Naive thymus-derived CD4-positive, alpha-beta T cell (primary cell): ENCODE measurements at places on chromosomes 12 and 14.

- no peak for DNase-seq
These were observed 57.3 kb upstream of the ELK3 start for GRCh38 chr12:96136725-96137378.

DNA sequence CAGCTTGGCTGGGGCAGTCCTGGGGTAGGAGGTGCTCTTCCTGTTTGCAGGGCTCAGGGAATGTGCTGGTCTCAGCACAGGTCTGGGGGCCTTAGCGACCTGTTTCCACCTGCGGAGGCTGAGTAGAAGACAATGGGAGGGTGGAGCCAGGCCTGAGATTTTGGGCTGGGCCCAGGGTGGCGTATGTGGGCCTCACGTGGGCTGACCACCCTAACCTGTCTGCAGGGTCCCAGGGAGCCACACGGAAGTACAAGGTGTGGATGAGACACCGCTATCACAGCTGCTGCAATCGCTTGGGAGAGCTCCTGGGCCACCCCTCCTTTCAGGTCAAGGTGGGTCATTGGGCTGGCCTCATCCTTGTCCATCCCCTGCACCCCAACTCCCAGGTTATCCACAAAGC, 1.1 kb downstream of the NOC4L start:
- no peak for DNase-seq

GRCh38 chr14:51182131-51182565, 57.9 kb upstream of the TMX1 start:
- no peak for DNase-seq

DNA sequence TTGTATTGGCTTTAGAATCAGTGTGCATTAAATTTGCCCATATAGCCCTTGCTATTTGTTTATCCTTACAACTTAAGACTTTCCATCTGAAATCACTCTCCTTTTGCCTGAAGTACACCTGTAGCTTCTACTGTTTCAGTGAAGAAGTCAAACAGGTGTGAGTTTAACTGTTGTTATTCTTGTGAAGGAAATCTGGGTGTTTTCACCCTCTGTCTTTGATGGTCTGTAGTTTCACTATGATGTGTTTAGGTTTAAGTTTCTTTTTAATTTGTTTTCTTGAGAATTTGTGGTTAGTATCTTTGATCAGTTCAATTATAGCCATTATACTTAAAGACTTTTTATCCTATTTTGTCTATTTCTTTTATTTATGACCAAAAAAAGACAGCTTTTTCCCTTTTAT, 68.9 kb upstream of the BBS10 start:
- DNase-seq: no peak

DNA sequence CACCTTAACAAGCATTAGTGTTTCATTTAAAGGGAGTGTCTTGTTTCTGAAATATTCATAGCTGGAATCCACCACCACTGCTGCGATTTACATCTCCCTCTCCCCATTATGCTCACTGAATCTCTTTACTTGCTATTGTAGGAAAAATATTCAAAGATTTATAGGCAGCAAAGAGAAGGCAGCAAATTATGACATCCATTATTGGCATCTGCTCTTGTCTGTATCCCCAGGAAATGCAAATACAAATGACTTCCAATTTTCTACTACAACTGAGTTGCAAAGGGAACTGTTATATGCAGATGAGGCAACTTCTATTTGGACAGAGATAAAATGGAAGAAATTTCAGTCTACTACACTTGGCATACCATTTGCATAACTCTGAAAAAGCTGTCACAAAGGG, 88.4 kb upstream of the PRKD1 start:
- no peak for DNase-seq
